Hematopoietic multipotent progenitor cell treated with erythropoietin and hydrocortisone succinate and interleukin-3 and kit ligand, for 4 days (in vitro differentiated cells): ENCODE measurements at places on chromosomes 3 and 15.
A peak's percentile ranks its signal among the peaks of the same experiment; 100 is the strongest.

GRCh38 chr3:177714945-177715344 is 517.7 kb upstream of the TBL1XR1 start:
- DNase-seq: peak; percentile 79

DNA sequence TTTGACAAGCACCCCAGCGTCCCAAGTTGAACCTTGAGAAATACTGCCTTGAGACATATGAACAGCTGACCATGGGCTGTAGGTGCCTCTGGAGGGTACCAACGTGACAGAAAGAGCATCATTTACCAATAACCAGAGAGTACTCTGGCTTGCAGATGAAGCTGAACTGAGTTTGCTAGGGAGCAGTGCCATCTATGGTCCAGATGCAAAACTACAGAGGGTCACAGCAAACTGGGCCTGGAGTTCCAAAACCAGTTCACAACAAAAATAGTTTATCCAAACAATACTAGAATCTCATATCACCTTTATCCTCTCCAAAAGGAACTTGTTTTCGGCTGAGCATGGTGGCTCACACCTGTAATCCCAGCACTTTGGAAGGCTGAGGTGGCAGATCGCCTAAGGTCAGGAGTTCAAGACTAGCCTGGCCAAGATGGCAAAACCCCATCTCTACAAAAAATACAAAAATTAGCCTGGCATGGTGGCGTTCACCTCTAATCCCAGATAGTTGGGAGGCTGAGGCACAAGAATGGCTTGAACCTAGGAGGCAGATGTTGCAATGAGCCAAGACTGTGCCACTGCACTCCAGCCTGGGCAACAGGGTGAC is 69.3 kb downstream of the CHAC1 start:
- DNase-seq: peak; percentile 73

DNA sequence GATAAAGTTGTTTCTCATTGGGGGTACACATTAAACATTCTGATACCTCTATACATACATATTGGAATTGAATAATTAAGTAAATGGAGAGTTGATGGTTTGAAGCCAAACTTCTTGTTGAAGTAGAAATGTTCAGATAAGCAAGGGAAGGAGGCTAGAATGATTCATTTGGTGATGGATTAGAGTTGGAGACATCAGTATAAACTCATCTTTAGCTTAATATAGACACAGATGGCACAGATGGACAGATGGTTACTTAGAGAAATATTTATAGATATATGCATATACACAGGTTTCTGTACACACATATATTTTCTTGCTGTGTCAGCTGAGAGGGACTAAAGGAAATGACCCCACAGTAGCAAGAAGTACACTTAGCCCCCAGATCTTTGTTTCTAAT is 69.5 kb downstream of the LRRC49 start:
- no peak for DNase-seq

- DNase-seq: no peak
Measured at GRCh38 chr3:51044982-51045381, 340.1 kb upstream of the MANF start.

GRCh38 chr3:195580744-195581443 is 2.8 kb downstream of the APOD start:
- no peak for DNase-seq

- no peak for DNase-seq
Measured at GRCh38 chr15:37083610-37084009, 16.7 kb downstream of the MEIS2 start.

DNA sequence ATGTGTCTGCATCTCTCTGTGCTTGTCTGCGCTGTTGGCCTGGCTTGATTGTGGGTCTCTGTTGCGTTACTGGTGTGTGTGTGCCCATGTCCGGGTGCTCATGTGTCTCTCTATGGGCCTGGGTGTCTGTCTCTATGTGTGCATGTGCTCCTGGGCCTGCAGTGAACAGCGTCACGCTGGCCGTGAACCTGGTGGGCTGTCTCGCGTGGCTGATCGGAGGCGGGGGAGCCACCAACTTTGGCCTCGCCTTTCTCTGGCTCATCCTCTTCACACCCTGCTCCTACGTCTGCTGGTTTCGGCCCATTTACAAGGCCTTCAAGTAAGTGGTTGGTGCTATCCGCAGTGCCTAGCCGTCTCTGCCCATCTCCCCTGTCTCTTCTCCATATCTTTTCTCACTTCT is 7.0 kb upstream of the PPCDC start:
- DNase-seq: no peak

GRCh38 chr3:123120573-123120972 is 53.7 kb downstream of the PDIA5 start:
- no peak for DNase-seq

- no peak for DNase-seq
Measured at GRCh38 chr3:42493126-42493797, 9.2 kb upstream of the VIPR1 start.

DNA sequence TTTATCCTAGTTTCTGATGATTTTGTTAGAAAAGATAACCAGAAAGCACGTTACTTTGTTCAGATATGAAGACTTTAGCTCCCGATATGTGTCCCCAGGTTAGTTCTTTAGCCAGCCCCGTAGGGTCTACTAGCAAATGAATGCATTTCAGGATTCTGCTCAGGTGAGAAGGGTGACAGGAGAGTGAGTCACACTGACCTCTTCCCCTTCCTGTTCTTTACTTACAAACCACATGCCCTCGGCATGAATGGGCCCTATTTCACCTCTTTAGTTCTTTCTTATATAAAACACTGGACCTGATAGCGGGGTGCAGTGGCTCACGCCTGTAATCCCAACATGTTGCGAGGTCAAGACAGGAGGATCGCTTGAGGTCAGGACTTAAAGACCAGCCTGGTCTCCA is 98.4 kb downstream of the SLC49A4 start:
- DNase-seq: no peak

GRCh38 chr15:65189102-65189740 is 4.1 kb upstream of the CLPX start:
- DNase-seq: peak; percentile 83

DNA sequence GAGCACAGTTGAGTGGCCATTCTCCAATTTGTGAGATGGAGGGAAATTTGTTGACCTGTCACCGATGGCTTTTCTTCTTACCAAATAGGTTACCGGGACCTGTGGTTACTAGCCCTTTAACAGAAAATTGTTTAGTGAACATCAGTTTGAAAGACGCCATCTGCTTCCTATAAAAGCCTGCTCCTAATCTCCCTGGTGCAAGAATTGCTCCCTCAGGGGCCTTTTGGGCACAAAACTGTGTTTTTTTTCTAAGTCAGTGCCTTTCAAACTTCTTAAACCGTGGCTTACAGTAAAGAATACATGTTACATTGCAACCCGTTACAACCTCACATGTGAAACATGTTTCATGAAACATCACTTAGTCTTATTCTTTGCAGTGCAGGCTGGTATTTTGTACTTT is 15.0 kb downstream of the CACNA2D3 start:
- no peak for DNase-seq

DNA sequence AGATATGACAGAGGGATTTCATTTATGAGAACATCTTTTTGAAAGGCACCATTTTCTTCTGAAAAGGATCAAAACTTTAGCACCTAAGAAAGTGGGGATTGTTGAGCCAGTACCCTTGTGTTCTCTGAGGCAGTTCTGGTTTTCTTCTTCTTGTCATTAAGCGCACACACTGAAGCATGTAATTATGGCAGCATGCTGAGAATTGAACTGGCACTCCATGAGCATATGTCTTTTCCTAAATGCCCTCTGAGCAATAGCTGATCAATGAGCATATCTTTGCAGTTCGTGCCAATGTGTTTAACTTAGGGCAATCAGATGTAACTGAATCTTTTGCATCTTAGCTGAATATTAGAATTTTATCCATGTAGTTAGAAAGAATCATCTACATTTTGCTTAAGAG is 53.9 kb upstream of the VGLL3 start:
- DNase-seq: no peak

DNA sequence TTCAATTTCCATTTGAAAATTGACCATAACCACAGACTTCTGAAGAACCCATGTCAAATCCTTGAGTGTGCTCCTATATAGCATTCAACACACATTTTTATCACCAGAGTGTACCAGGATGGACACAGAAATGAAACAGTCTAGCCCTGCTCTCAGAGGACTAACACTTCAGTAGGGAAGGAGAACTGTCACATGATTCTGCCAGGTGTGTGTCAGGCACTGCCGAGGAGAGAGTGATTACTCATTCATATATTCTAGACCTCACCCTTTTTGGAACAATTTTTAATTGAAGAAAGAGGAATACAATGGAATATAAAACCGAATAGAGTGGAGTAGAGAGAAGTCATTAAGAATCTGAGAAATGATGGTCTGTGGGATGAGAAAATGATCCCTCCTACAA is 125.8 kb downstream of the ERC2 start:
- DNase-seq: no peak

DNA sequence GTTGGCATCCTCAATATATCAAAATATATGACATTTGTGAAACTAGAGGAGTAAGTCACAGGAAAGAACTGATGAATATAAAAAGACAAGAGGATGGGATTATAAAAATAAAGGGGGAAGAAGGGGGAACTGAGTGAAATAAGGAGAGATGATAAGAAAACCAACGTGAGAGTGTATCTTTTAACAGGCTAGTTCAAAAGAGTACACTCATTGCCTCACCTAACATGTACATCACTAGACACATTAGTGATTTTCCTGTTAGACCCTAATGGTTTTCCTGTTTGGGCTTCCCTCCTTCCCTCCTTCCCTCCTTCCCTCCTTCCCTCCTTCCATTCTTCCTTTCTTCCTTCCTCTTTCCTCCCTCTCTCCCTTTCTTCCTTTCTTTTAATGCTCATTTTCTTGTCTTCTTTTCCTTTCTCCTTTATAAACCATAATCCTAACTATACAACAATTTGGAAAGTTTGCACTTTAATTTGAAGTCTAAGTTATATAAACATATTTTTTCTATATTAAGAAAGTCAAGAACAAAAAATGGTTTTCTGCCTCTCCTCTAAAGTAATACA is 35.8 kb downstream of the FSIP1 start:
- no peak for DNase-seq

DNA sequence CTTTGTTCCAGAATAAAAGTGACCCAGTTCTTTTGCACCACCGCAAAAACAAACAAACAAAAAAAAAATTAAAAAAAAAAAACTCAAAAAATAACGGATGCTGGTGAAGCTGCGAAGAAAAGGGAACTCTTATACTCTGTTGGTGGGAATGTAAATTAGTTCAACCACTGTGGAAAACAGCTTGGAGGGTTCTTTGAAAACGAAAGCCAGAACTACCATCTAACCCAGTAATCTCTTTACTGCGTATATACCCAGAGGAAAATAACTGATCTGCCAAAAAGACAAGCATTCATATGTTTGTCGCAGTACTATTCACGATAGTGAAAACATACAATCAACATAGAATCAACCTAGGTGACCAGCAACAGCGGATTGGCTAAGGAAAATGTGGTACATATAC is 298.9 kb upstream of the CBLB start:
- DNase-seq: no peak

GRCh38 chr3:101852983-101853840 is 3.9 kb downstream of the NFKBIZ start:
- no peak for DNase-seq

- no peak for DNase-seq
Measured at GRCh38 chr15:87045746-87046145, 966.1 kb downstream of the AGBL1 start.

DNA sequence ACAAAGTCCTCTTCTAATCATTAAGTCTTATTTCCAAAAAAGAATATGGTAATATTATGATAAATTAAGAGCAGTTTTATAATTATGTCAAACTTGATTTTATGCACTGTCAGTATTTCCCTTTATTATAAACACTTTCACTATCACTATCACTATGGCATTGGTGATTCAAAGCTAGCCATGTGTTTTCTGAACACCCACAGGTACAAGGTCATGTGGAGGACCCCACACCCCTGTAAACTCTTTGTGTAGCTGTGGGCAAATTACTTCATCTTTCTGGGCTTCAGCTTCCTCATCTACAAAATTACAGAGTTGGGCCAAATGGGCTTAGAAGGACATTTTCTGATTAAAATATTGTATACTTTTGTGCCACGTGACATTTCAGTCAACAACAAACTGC is 41.7 kb downstream of the FBXL22 start:
- DNase-seq: no peak

GRCh38 chr15:72034859-72035650 is 82.9 kb downstream of the MYO9A start:
- no peak for DNase-seq

DNA sequence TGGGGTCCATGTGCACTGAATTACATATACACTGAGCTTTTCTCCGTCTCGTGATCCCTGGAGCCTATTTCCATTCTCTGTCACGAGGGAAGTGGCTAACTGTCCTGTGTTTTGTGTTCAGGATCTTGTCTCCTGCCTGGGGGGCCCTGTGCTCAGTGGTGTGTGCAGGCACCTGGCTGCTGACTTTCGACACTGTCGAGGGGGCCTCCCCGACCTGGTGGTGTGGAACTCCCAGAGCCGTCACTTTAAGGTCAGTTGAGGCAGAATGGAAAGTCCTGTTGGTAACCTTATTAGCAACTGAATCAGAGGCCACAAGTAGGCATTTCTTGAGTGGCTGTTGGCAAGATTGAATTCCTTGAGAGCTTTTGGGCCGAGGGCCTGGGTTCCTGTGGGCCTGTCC is 26.7 kb downstream of the FAN1 start:
- DNase-seq: no peak

DNA sequence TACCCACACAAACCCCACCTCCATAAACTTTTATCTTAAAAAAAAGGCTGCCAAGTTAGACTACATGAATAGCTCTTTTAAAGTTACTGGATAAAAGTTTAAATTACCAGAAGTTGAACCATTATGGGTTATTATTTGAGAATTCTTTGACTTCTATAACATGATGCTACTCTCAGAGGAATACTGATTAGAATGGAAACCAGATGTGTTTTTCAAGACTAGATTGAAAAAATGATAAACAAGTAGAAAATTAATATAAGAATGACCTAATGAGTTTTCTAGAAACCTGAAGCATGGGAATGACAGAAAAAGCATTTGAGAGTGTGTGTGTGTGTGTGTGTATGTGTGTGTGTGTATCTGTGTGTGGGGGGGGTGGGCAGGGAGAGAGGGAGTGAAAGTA is 12.4 kb upstream of the FGF7 start:
- DNase-seq: no peak
